ENCODE measurements at places on chromosomes 16 and 17. TPM values are rescaled to one million over a fixed set of nuclear protein-coding genes. Genes with fewer than 3 reads are reported as not detected.

- DNase-seq, result no peak
Observed at GRCh38 chr17:21286066-21286770, 1.7 kb downstream of the MAP2K3 start.

GRCh38 chr17:7888184-7888920 is at the start of gene CHD3:
Gene CHD3 (plus strand): TSS chr17:7888789. CDS start chr17:7889001, 212 bp downstream.
- no peak for DNase-seq

- DNase-seq, result no peak
Observed at GRCh38 chr16:83727018-83727417, 80.8 kb upstream of the HSBP1 start.

DNA sequence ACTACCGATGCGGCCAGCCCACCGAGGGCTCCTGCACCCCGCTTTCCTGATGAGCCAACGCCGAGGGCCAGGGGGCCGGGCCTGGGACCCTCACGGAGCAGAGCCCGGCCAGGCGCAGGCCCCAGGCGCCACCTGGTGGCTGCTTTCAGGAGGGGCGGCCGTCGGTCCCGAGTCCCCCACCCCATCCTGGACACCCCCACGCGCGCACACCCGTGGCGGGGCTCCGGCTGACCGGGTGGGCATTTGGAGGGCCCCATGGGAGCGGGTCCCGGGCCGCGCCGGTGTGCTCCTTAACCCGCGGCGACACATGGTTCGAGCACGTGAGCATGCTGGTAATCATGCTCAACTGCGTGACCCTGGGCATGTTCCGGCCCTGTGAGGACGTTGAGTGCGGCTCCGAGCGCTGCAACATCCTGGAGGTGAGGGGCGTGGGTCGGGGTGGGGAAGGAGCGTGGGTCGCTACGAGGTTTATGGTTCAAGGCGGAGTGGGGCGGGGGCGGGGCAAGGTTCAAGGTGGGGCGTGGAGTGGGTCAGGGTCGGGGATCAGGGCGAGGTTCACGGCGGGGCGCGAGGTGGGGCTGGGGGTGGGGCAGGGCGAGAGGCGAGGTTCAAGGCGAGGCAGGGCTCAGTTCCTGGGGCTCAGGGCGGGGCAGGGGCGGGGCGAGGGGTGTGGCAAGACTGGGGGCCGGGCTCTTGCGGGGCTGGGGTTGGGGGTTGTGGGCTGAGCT is 30.2 kb downstream of the TPSG1 start:
- peak; percentile 71 for DNase-seq

- no peak for DNase-seq
Observed at GRCh38 chr17:48592057-48592514, 1.5 kb downstream of the HOXB5 start.

- no peak for DNase-seq
Observed at GRCh38 chr16:53266156-53266555, 168.1 kb upstream of the RBL2 start.

Gene HASPIN
- 30.0 TPM for total RNA-seq

Gene SLC4A1
- 0.05 TPM for total RNA-seq

Gene HOXB13
- total RNA-seq, result 1.7 TPM
